Muscle of leg (tissue), 16 donors: ENCODE measurements at places on chromosomes 5 and 9. TPM values are rescaled to one million over a fixed set of nuclear protein-coding genes. Genes with fewer than 3 reads are reported as not detected.

DNA sequence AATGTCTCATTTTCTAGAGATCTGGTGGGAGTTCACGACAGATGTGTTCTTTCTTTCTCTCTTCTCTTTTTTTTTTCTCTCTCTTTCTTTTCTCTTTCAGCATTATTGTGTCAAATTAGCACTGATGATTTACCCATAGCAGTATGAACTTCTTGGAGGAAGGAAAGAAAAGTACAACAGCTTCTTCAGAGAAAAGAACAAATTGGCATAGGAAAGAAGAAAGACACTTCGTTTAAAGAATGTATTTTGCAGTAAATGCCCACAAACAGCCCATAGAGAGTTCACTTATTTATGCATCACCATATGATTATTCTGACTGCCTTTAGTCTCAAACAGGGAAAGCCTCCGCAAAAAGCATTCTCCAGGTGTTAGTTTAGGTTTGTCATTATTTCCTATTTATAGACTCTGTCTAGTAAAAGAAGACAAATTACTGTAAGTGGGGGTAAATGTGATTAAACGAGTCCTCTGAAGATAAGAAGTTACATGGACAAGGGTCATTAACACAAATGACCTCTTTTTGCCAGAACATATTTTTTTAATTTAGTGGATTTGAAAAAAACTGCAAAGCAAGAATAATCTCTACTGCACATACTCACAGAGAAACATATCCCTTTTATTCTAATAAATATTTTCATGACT, 68.0 kb downstream of the POU5F2 start:
- DNase-seq = no peak
- no peaks in the 10 kb centered on the region for H3K36me3 ChIP-seq
- no peaks in the 10 kb centered on the region for H3K27me3 ChIP-seq

The KCNV2 gene
- not detected for total RNA-seq

The SMIM3 gene
- total RNA-seq = 9.8 TPM

The CDH18 gene
- total RNA-seq = 13.4 TPM
